ENCODE measurements at places on chromosomes 16 and 17.

GRCh38 chr17:1362065-1362848 lies 37.8 kb downstream of the YWHAE start:
- DNase-seq = no peak

GRCh38 chr16:16086653-16087446 lies 136.4 kb downstream of the ABCC6 start:
- no peak for DNase-seq

- DNase-seq = peak; percentile 40
Measured at GRCh38 chr16:1941162-1942046, 1.6 kb downstream of the MSRB1 start.

DNA sequence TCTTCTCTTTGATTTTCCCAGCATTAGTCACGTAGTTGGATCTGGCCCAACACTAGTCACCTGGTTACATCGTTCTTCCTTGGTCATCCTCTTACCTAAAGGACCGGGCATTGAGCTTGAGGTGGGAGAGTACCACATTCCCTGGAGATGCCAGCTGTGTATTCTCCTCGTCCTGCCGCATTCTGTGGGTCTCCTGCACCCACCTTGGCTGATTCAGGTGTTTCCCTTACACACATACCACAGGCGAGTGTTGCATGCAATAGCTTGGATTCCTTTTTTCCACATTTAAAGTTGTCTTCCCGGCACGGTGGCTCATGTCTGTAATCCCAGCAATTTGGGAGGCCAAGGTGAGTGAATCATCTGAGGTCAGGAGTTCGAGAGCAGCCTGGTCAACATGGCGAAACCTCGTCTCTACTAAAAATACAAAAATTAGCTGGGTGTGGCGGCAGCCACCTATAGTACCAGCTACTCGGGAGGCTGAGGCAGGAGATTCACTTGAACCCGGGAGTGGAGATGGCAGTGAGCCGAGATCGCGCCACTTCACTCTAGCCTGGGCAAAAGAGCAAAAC lies 21.6 kb upstream of the CLEC18C start:
- no peak for DNase-seq

DNA sequence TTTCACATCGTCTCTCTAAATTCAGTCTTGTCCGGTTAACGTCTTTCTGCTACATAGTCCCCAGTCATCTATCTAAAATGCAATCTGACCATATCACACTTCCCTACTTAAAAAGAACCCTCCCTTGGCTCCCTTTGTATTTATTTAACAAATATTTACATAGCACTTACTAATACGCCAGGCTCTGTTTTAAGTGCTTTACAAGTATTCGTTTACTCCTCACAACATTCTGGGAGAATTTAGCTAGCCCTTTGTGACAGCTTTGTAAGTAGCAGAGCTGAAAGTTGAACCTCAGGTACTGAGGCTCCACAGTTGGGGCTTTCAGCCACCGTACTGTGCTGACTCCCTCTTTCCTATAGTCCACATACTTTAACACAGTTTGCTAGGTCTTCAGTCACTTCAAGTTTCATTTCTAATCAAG lies 9.2 kb downstream of the PAFAH1B1 start:
- no peak for DNase-seq

DNA sequence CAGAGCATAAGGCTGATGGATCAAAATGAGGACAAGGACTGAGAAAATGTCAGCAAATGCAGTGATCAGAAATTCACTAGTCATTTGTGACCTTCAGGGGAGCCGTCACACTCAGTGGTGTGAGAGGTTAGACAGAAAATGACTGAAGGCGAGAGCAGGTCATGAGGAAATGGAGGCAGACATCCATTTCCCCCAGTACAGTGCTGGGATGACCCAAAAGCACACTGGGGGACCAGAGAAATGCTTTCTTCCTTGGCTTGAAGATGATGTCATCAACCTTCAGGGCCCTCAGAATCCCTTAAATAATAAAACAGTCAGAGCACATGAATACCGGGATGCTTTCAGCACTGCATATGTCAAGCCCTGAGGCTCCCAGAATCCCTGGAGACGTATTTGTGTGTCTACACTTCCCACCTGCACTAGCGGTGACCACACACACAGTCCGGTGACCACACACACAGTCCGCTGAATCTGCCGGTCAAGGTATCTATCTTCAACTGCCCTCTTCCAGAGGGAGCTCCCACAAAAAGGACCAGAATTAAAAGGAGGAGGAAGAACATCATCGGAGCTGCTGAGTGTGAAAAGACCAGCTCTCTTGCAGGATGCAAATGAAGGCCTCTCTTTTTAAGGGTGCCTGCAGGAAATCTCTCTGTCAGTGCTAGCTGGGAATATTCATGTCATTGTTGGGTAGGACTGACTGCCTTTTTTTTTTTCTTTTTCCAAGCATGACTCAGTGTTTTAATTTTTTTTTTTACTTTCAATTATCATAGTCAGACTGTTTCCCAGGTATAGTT lies 8.2 kb downstream of the UBE2O start:
- peak; percentile 37 for DNase-seq

DNA sequence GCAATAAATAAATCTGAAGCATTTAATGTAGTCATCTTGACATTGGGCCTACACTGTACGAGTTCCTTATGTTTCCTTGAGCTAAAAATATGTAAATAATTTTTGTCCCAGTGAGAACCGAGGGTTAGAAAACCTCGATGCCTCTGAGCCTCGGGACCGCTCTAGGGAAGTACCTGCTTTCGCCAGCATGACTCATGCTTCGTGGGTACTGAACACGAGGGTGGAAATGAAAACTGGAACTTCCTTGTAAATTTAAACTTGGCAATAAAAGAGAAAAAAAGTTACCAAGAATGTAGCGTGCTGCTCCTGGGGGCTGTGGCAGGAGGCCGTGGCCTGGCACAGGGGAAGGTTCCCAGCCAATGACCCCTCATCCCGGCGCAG lies 74.1 kb downstream of the SOCS1 start:
- DNase-seq = peak; percentile 26

DNA sequence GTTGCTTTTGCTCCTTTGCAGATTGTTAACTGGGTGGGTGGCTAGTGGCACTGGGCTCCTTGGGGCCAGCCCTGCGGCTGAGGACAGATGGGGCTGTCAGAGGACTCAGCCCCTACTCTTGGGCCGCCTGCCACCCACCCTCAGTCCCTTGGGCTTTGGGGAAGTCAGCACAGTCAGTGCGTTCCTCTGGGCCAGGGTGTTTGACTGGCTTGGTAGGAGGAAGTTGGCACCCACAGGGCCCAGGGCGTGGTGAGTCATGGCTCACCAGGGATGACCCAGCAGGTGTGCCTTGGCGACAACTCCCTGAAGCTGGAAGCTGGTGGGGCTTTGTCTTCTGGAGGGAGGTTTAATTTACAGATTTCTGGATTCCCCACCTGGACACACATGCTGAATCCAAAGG lies 32.4 kb downstream of the HAPSTR1 start:
- DNase-seq = no peak

- DNase-seq = no peak
Measured at GRCh38 chr16:88640498-88641247, 2.3 kb downstream of the IL17C start.

DNA sequence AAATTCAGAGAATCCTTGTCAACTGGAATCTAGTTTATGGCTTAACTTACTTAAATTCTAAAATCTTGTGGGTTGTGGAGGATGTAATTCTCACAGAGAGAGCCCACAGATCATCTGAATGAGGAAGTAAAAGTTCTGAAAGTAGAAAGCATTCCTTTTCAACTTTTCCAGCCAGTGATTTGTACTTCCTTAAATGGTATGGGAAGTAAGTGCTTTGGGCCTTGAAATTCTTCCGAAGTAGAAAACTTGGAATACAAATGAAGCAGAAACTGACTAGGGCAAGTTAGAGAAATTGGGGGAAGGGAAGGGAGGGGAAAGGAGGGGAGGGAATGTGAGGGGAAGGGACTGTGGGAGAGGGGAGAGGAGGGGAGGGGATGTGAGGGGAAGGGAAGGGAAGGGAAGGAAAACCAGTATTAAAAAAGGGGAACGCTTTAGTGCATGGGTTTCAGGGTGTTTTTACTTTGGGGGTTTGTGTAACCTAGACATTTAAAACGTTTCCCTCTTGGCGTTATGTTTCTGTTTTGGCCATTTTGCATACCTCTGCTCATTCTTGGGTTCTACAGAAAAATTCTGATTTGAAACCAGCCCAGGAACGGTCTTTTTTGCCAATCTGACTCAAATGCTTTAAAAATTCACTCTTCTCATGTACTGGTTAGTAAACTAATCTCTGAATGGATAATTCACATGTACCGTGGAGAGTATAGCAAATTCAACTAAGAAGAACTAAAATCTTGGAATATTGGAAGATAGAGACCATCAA lies 15.5 kb upstream of the SNTB2 start:
- no peak for DNase-seq

GRCh38 chr17:50338645-50339044 lies 7.3 kb upstream of the XYLT2 start:
- no peak for DNase-seq

DNA sequence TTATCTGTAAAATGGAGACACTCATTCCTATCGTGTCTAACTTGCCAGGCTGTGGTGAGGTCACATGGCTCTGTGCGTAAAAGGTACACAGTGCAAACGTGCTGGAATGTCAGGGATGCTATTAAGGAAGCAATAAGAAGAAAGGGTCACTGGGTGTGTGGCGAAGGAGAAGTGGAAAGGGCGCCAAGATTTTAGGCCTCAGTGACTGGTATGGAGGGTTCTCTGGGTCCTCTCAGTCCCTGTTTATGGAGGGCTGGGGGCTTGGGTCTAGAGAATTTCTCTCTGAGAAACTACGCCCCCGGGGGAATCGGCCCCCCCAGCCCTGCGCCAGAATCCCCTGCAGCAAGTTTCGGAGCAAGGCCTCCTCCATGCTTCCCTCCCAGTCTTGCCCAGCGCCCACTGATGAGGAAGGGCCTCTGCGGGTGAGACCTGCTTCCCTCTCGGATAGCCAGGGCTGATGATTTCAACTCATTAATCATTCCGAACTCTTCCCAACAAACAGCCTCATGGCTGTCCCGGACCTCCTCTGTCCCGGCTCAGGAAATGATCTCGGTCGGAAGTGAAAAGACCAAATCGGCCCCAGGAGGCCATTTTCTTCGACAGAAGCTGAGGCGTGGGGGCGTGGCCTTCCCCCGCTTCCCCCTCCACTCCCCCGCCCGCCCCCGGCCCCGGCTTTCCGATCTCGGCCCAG lies 1.2 kb upstream of the HEXIM1 start:
- peak; percentile 91 for DNase-seq

DNA sequence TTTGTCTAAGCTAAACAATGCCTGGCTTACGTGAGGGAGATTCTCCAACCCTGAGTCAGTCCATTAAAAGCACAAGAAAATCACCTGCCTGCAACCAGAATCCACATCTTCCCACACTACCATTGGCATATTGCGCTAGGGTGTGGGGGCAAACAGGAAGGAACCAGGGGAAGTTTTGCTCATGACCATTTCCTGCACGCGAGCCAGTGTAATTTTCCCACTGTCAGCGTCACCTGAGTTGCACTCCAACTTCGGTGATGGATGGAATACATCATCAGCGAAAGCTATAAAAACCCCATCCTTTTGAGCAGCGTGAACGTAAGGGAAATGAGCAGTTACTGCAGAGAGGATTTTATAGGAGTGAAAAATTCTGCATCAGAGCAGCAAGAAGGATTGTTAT lies 167.9 kb upstream of the NOL11 start:
- no peak for DNase-seq

- DNase-seq = no peak
Measured at GRCh38 chr16:53430363-53430762, 3.9 kb upstream of the RBL2 start.

DNA sequence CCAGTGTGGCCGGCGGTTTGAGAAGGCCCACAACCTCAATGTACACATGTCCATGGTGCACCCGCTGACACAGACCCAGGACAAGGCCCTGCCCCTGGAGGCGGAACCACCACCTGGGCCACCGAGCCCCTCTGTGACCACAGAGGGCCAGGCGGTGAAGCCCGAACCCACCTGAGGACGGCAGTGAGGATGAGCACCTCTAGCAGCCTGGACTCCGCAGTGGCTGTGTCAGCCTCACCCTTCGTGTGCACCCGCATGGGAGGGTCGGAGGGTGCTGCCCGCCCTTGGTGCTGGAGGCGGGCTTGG lies 16.7 kb downstream of the ZNF276 start:
- no peak for DNase-seq

GRCh38 chr16:11669380-11670146 lies 1.3 kb downstream of the SNN start:
- peak; percentile 23 for DNase-seq

DNA sequence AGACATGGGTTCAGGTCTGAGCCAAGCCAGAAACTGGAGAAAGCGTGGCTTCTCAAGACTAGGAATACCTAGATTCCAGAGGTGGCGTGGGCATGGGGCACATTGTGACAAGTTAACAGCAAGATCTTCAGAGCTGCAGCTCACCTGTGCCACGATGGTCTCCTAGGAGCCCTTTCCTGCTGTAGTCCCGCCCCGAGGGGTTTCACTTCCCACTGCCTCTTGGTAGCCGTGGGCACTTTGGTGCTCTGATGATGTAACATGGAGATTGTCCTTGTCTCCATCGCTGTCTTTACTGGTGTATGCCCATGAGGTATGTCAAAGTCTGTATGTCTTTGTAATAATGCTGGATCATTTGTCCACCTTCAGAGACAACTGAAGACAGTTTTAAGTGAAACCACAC lies 89.7 kb downstream of the WWOX start:
- no peak for DNase-seq

DNA sequence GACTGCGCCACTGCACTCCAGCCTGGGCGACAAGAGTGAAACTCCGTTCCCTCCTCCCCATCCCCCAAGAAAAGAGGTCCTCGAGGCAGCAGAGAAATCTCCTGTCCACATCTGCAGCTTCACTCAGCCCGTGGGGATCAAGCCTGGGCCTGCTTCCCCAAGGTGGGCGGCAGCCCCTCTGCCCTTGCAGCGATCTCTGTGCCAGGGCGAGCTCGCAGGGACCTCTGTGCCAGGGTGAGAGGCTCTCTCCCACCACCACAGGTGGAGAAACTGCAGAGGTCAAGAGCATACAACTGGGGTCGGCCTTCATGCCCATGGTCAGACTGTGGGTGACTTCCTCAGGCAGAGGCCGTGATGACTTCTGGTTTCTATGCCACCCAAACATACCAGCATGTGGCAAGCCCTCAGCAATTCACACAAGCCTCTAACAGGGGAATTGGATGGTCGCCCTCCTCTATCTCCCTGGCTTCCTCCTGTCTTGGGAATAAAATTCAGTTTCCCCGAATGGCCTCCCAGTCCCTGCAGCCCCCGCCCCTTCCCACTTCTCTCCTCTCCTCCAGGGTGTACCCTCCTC lies 5.5 kb downstream of the SLC43A2 start:
- DNase-seq = no peak

DNA sequence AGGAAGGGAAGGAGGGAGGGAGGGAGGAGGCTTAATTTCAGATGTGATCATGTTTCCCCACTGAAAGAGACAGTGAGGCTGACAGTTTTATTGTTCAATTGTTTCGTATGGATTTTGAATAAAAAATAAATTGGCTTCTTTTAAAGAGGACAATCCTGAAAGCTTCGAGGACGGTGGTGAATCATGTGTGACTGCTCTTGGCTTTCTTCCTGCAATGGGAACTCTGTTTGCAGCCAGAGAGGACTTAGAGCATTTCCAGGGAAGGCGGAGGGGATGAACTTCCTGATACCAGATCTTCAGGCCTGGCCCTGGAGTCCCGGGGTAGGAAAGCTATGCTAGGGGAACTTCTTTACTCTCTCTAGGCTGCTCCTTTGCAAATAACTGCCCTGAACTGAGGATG lies 72.8 kb upstream of the C16orf82 start:
- peak; percentile 37 for DNase-seq

All from choroid plexus epithelial cell (primary cell).